ENCODE measurements at places on chromosomes 4 and X. TPM values are rescaled to one million over a fixed set of nuclear protein-coding genes. Genes with fewer than 3 reads are reported as not detected.

Gene HSFX4
- not detected for polyA plus RNA-seq

Gene TMPRSS11F
- polyA plus RNA-seq, result not detected

Gene GPRASP1
- 2.7 TPM for polyA plus RNA-seq

Gene TRIM75
- polyA plus RNA-seq, result not detected

Gene LRCH2
- polyA plus RNA-seq, result 2.3 TPM

- no peak for DNase-seq
Observed at GRCh38 chr4:26937567-26937966, 76.9 kb downstream of the STIM2 start.

GRCh38 chr4:4398430-4398829, 11.5 kb downstream of the NSG1 start:
- no peak for DNase-seq

- DNase-seq, result no peak
Observed at GRCh38 chr4:40232610-40233009, 35.8 kb downstream of the RHOH start.

Gene WFS1
- 18.7 TPM for polyA plus RNA-seq

Gene CDK16
- polyA plus RNA-seq, result 116 TPM

- DNase-seq, result no peak
Observed at GRCh38 chrX:34586936-34587335, 70.1 kb downstream of the TMEM47 start.

- DNase-seq, result no peak
Observed at GRCh38 chr4:68129793-68130192, at the start of gene TMPRSS11F. TSS of gene TMPRSS11F (minus strand) at chr4:68129869. CDS start at chr4:68129820, 49 bp downstream.

Gene RHOH
- not detected for polyA plus RNA-seq

GRCh38 chr4:621296-622070, 3.9 kb upstream of the PDE6B start:
- no peak for DNase-seq

Gene CENPVL1
- polyA plus RNA-seq, result 0.03 TPM

GRCh38 chr4:81523672-81524327, 52.1 kb upstream of the RASGEF1B start:
- no peak for DNase-seq

DNA sequence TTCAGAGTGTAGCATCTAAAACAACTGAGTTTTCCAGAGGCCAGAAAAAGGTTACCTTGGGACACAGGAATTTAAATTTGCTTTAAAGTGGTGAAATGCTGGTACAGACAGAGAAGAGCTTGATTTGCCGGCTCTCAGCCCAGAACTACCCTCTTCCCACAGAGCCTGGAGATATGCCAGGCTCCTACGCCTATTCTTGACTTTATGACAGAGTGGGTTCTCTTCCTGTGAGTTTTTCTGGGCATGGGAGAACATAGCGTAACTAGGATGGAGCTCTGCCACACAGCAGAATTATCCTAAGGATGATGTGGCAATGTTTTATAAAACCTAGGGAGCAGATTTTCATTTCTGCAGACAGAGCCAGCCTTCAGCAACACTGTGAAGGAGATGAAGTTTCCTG, 241.8 kb downstream of the GRIA3 start:
- DNase-seq, result no peak

Gene DCHS2
- polyA plus RNA-seq, result not detected

DNA sequence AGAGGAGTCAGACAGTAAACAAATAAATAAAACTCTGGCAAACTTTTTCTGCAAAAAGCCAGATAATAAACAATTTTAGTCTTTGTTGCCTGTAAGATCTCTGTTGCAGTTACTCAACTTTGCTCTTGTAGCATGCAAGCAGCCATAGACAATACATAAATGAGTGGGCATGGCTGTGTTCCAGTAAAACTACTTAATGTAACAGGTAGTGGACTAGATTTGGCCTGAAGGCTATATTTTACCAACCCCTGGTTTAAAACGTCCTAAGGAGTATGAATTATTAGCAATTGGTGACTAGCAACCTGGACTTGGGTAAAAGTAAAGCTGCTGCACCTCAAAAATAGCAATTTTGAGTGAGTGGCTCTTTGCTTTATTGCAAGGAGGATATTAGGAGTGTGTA, 30.9 kb downstream of the SLAIN2 start:
- no peak for DNase-seq

GRCh38 chr4:162782096-162782777, 384.5 kb downstream of the NAF1 start:
- DNase-seq, result no peak

Gene GNRHR
- polyA plus RNA-seq, result 0.02 TPM

Gene NAP1L2
- polyA plus RNA-seq, result 0.12 TPM

DNA sequence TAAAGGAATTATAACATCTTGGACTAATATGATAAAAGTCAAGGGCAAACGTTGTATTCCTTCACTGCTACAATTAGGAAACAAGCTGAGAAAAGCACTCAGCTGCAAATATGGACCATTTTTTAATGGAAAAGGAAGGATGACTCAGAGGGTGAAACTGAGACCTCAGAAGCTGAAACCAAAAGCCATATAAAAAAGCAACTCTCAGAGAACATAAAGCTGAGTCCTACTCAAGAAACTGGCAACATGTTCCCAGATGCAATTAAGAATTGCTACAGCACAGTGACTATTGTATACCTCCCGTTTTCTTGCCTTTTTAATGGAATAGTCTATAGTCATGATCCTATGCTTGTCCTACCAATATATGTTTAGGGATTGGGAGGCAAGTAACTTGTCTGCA, 1106.4 kb upstream of the INTU start:
- DNase-seq, result no peak

Gene TRPC3
- not detected for polyA plus RNA-seq

DNA sequence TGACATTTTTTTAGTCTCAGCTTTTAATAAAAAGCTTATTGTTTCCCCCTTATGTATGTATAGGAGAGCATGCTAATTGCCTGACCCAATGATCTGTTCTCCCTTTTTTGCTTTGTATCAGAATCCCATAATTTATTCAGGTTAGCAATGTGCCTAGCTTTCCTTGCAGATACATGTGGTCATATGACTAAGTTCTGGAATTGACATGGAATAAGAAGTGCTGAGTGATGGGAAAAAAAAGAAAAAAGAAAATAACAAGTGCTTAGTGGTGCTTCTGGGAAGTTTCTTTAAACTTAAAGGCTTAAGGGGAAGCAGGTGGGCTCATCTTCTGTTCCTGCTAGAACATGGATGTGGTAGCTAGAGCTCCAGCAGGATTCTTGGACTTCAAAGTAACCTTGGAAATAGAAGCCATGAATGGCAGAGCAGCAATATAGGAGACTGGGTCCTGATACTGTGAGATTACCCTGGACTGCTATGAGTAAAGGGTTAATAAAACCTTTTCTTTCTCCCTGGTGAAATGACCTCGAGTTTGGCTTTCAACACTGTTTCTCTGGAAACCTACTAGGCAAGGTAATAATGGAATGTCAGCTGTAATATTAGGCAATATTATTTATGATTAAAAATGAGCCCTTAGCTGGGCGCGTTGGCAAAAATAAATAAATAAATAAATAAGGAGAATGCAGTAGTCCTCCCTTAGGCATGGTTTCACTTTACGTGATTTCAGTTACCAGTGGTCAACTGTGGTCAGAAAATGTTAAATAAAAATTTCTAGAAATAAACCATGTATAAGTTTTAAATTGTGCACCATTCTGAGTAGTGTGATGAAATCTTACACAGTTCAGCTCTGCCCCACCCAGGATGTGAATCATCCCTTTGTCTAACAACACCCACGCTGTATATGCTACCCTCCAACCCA, 16.7 kb upstream of the RBM41 start:
- DNase-seq, result no peak

DNA sequence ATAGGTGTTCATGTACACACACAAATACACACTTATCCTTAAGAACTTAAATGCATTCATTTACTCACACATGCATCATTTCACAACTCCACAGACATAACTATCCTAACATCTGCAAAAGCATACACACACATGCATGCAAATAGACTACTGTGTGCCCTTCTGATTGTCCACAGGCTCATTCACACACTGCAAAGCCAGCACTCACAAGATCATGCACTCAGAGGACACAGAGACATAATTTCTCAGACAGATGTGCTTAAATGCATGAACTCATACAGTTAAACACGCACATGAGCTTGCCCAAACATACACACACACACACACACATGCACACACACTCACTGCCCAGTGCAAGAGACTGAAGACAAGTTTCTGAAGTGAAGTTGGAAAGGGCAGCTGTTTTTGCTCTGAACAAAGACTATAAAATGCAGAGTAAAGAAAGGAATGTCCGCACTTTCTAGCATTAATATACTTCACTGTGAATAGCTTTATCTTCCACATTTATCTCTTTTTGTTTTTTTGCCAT, 1018.0 kb upstream of the HS3ST1 start:
- no peak for DNase-seq

Gene XAGE2
- 0.13 TPM for polyA plus RNA-seq

- no peak for DNase-seq
Observed at GRCh38 chr4:44916411-44916810, 190.1 kb upstream of the GNPDA2 start.

DNA sequence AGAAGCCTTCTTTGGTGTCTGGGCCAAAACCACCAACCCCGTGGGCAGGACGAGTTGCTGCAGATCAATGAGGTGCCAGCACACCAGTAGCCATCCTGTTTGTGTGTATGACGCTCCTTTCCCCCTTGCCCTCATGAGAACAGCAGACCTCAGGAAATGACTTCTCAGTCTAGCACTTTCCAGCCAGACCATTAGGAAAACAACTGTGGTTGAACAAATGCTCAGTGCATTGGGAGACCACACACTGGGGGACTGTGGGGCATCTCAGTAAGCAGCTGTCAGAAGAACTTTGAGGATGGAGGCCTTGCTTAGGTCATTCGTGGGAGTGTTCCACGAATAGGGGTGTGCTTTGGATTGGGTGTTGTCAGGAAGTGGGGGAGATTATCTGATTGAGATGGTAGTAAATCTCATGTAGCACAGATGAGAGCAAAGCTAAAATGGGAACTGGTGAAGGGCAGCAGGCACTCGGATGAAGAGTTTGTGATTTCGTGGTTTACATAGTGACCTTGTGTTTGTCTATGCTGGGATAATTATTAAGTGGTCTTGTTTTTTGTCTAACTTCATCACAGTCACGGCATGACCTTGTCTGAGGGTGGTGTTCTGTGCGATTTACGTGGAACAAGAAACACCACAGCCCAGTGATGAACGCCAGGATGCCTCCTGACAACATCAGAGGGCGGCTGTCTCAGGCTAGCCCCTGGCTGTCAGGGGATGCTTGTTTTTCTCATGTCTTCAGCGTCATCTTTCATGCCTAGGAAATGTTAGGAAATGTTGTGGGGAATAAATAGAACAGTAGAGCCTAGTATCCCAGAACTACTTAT, 70.1 kb downstream of the USP46 start:
- no peak for DNase-seq

Gene SLC9B1
- 0.21 TPM for polyA plus RNA-seq

DNA sequence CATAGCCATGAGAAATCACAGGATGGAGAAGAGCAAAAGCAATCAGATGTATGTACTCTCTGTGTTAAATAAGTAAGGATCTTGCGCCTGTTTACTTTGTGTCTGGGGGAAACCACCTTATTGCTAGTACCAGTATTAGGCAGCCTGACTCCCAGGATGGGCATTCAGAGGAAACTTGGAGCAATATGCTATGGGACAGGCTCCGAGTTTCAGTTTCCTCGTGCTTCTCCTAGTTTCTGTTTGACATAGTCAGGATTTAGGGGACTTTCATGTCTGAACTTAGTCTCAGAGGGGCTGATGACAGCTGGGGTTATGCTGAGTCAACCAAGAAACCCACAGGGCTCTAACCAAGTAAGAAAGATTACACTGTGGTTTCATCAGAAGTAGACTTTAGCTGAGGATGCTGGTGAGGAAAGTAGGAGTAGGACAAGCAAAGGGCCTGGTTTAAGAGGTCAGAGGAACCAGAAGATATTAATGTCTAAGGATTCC, 13.5 kb downstream of the NSUN7 start:
- no peak for DNase-seq

Gene SHROOM2
- polyA plus RNA-seq, result not detected

Gene GAR1
- 40.5 TPM for polyA plus RNA-seq

GRCh38 chr4:170697845-170698244, 608.1 kb upstream of the AADAT start:
- no peak for DNase-seq

Gene CHRDL1
- 0.64 TPM for polyA plus RNA-seq

DNA sequence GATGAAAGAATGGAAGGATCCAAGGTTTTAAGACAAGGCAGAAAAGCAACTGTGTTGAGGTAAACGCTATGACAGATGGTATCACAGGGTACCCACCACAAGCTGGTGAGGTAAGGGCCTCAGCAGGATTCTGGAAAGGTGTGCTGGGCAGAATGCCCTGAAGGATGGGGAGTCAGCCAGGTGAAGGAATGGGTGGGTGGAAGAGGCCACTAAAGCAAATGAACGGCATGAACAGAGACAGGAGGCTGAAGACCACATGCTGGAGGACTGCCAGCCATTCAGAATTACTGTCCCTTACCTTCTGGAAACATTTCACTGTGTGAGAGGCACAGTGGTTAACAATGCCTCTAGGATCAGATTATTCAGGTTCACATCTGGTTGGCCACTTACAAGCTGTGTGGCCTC, 23.6 kb downstream of the GPRIN3 start:
- DNase-seq, result no peak

GRCh38 chrX:19740744-19741143, 146.7 kb downstream of the SH3KBP1 start:
- no peak for DNase-seq
